Suppressor macrophage treated with lipopolysaccharide for 4 hours (primary cell): ENCODE measurements at places on chromosomes 12 and 14.

DNA sequence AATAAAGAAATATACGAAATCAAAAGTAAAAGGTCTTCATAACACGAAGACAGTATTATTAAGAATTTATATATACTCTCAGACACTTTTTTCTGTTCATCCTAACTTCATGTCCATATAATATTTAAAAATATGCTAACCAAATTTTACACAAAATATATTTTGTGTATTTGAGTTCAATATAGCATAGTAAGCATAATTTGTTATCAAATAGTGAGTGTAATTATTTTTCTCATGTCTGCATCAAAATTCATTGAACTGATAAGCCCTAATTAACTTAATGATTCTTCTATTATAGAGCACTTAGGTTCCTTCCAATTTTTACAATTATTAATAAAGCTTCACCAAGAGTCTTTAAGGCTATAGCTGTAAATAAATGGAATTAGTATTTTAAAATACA lies 99.7 kb upstream of the SYT1 start:
- no peak for DNase-seq

GRCh38 chr12:69055706-69056105 lies 122.7 kb upstream of the CPM start:
- peak; percentile 93 for DNase-seq

DNA sequence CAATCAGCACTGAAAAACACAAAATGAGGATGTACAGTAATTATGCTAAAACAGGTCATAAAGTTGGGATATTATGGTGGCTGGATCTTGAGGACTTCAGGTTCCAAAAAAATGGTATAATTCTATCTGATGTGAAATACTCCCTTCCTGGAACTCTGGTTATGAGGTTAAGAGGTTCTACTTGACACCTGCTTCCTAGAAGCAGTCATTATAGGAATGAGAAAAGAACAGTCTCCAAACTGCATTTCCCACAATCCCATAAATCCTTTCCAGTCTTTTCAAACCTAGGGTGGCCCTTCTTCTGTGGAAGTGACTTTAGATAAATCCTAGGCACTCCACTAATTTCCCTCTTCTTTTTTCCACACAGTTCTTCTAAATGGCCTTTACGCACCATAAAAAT lies 63.7 kb upstream of the OR10AD1 start:
- DNase-seq = no peak

DNA sequence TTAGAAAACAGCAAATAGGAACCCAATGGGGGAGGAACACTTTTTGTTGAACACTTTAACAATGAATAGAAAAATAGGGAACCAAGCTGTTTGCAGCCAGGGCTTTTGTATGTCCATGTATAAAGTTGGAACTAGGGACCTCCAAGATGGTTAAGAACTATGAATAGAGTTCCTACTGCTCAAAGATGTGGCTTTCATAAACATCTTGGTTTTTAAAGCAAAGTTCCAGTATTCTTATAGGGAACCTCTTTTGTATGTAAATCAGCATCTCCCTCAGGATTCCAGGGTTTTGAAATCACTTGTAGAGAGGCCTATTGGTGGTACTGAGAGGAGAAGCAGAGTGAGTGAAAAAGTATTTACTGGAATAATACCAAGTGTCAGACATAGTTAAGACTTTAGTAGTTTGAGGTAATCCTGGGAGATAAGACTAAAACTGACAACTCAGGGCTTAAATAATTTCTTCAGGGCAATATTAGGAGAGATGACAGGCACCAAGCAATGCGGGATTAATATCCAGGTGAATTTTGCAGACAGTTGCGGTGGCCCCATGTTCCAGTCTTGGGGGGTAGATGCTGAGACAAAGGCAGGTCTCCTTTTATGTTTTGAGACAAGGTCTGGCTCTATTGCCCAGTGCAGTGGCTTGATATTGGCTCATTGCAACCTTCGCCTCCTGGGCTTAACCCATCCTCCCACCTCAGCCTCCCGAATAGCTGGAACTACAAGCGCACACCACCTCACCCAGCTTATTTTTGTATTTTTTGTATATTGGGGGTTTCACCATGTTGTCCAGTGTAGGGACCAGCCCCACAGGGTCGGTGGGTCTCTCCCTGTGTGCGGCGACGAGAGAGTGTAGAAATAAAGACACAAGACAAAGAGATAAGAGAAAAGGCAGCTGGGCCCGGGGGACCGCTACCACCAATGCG lies 10.4 kb upstream of the EID3 start:
- no peak for DNase-seq

DNA sequence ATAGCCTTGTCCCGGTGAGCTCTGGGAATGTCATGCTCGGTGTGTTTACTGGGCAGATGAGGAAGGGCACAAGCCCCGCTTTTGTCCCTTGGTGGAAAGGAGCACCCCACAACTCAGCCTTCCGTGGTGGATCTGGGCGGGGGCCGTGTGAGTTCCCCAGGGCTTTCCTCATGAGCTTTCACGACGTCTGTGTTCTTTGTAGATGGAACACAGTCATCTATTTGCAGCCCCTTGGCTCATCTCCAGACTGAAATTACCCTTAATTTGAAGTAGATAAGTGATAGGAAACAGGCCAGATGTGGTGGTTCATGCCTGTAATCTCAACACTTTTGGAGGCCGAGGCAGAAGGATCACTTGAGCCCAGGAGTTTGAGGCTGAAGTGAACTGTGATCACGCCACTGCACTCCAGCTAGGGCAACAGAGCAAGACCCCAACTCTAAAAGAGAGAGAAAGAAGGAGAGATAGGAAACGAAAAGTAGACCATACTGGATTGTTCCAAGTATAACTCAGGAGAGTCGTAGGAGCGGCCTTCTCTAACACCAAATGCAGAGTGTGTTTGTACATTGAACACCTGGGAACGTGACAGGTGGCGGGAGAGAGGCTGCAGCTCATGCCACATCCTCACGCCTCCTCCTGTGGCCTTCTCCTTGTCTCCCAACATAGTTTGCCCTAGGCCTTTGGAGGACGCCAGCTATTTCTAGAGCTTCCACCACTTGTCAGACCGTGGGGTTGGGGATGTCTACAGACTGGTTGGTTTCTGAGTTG lies 8.8 kb downstream of the P2RX4 start:
- no peak for DNase-seq

GRCh38 chr14:67442139-67442906 lies 30.4 kb upstream of the PLEK2 start:
- no peak for DNase-seq

DNA sequence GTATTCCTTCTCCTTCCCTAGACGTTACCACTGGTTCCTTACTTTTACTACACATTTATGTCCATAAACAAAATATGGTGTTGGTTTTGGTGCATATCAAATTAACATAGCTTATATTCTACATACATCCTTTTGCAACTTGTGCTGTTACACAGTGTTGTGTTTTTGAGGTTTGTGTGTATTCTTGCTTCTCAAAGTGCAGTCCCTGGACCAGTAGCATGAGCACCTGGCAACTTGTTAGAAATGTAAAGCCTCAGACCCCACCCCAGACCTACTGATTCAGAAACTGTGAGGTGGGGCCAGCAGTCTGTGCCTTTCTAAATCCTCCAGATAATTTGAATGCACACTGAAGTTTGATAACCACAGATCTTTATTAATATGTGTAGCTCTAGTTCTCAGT lies 65.9 kb downstream of the RNFT2 start:
- no peak for DNase-seq

DNA sequence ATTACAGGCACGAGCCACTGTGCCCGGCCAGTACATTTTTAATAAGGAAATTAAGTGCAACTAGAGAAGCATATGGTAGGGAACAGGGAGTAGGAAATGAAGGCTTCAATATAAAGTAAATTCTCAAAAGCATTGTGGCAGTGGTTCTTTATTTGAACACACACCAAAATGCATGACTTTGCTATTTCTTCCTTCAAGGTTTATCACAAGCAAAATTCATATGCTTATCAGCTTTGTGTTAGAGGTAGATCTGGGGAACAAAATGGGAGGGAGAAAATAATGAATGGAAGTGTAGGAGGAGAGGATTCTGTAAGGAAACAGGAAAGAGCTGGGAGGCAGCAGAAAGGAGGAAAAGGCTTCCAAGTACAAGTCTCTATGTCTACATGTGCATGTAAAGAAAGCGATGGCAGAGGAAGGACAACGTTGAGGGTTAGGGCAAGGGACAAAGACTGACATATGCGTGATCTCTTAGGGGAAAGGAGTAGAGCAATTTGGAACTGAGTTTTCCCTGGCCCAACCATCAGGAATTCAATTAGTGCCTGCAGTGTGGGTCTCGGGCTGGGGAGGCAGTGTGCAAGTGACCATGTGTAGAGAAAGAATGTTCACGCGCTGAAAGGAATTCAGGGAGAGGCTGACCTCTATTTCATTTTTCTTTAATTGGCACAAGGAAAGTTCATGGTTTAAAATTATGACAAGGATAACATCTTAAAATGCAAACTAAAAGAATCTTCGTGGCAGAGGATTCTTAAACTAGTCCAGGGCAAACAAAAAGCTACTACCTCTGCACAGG lies 22.9 kb upstream of the RASSF8 start:
- no peak for DNase-seq

- no peak for DNase-seq
Observed at GRCh38 chr14:104142946-104143470, 4.6 kb downstream of the KIF26A start.

DNA sequence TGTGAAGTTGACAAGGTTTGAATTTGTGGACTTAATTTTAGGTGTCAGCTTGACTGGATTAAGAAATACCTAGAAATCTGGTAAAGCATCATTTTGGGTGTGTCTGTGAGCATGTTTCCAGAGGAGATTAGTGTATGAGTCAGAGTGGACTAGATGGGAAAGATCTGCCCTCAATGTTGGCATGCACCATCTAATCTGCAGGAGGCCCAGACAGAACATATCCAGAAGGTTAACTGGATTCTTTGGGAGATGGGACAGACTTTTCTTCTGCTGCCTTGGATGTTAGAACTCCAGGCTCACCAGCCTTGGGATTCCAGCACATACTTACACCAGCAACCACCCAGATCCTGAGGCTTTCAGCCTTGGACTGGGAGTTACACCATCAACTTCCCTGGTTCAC lies 14.1 kb downstream of the SGPP1 start:
- DNase-seq = no peak

DNA sequence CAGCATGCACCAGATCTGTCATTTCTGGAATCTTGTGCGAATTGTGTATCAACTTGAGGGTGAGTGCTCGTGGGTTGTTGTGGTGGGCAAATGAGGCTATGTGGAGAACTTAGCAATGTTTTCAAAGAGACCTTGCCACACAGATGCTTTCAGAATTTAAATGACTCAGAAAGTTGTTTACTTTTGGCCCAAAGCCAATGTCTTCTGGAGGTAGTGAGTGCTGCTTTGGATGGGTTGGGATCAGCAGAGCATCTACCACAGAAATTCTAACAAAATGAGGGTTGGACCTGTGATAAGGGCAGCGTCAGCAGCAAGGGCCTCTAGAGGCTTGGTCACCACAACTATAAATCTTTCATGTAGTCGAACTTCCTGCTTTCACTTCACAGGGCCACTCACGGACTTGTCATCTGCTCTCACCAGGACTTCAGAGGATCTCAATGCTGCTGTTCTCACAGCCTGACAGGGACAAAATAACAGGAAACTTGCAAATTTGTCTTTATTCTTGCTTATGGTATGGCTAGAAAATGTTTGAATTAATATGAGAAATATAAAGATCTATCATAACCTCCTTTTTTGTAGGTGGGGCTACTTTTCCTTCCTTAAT lies 111.4 kb downstream of the DACT1 start:
- DNase-seq = peak; percentile 87

GRCh38 chr14:72544615-72545387 lies 349.1 kb downstream of the DPF3 start:
- DNase-seq = no peak

DNA sequence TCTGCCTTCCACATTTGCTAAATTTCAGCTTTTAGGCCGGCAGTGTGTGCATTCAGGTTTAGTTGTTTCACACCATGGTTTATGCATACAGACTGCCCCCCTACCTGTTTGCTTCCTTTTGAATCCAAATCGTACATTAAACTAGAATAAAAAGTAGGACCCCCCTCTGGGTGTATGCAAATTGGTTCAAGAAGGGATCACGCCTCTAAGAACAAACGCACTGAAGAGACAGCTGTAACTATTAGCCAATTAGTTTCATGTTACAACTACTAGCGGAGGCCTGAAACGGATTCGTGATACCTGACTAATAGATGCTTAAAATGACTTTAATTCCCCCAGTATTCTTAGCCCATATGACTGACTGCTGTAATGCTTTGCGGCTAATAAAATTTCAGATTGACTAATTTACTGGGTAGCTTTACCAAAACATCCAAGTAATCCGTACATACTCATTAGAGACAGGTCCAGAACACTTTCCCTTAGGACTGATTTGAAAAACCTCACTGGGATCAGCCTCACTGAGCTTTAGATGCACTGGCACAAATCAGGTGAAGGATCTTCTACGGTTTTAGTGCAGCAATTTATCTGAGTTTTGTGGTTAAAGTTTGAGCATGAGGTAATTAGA lies 411.8 kb downstream of the NPAS3 start:
- DNase-seq = no peak

GRCh38 chr12:20040831-20041230 lies 327.5 kb upstream of the PDE3A start:
- no peak for DNase-seq

- DNase-seq = no peak
Observed at GRCh38 chr14:66247662-66248193, 238.4 kb upstream of the CCDC196 start.

GRCh38 chr14:65704850-65705249 lies 292.3 kb downstream of the FUT8 start:
- DNase-seq = no peak

DNA sequence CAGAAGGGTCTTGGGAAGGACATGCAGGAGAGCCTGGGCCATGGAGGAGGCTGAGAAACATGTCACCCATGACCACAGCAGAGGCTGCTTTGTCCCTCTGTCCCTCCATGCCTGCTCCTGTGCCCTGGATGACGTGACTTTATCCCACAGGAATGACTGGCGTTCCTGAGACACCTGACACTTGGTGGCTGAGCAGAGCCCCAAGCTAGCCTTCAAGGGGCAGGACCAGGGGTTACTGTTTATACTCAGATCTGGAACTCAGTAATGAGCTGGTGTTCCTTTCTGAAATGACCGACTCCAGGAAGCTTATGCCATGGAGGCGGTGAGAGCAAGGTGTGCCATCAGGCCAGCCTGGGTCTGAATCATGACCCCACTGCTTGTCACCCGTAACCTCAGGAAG lies 44.2 kb downstream of the ZFP36L1 start:
- no peak for DNase-seq

DNA sequence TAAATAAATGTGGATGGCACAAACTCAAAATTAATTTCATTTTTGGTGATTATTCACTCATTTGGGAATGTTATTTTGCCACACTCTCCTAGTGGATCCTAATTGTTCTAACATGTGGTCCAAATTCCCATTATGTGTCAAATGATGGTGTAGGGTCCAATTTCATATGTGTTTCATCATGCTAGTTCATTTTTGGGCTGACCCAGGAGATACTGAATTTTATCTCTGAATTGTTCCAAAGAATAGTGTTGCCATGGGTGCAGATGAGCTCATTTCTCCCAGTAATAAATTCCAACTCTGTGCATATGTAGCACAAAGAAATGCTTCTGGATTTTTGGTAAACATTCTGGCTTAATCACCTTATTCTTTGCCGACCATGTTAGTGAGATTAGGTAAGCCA lies 23.5 kb upstream of the SEL1L start:
- DNase-seq = no peak

GRCh38 chr14:85380881-85381280 lies 149.1 kb upstream of the FLRT2 start:
- no peak for DNase-seq
